ENCODE measurements at places on chromosomes 5 and 9. TPM values are rescaled to one million over a fixed set of nuclear protein-coding genes. Genes with fewer than 3 reads are reported as not detected.

DNA sequence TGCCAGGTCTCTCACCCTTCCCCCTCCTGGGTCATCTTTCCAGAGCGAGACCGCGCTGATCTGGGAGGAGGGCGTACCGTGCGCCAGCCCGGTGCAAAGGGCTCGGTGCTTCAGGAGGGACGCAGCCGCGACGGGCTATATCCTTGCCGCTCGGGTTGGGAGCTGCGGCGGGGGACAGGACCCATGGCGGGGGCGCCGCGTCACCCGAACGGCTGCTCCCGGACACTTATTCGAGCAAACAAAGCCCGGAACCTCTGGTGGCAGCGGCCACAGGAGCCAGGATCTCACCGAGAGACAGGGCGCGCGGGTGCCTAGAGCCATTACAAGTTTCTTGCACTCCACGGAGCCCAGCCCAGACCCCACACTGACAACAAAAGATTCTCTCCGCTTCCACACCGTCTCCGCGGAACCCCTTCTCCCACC lies 1.3 kb downstream of the SEMA6A start:
- no peaks in the 10 kb centered on the region for H3K27me3 ChIP-seq
- no peaks in the 10 kb centered on the region for H3K36me3 ChIP-seq
- H3K4me3 ChIP-seq: peak overlapping the region; percentile 71
- peak; percentile 51 for DNase-seq
- no peaks in the 10 kb centered on the region for H3K4me1 ChIP-seq

- H3K27ac ChIP-seq: no peak overlapping the region
- DNase-seq: no peak
- H3K27me3 ChIP-seq: no peaks in the 10 kb centered on the region
- no peaks in the 10 kb centered on the region for H3K4me1 ChIP-seq
- H3K36me3 ChIP-seq: no peaks in the 10 kb centered on the region
- H3K4me3 ChIP-seq: no peak overlapping the region
Observed at GRCh38 chr9:115596021-115596745, 478.2 kb upstream of the TNC start.

- no peak overlapping the region for H3K4me3 ChIP-seq
- no peak for DNase-seq
- no peak overlapping the region for H3K27ac ChIP-seq
- no peaks in the 10 kb centered on the region for H3K4me1 ChIP-seq
- H3K27me3 ChIP-seq: no peaks in the 10 kb centered on the region
Observed at GRCh38 chr5:82512025-82512424, 233.9 kb upstream of the RPS23 start.

DNA sequence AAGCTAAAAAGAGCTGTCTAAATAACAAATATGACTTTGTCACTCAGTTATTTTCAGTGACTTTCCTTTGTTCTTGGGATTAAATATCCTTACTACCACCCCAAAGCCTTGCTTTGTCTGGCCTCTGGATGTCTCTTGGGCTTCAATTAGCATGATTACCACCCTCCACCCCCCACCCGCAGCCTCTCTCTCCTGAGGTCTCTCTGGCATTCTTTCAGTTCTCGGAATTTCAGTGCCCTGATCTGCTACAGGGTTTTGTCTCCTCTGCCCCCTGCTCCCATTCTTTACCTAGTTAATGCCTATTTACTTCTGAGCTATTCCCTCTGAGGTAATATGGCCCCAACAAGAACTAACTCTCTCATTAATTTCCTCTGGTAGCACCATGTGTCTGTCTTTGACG lies 376.4 kb downstream of the DEPDC1B start:
- no peaks in the 10 kb centered on the region for H3K36me3 ChIP-seq
- no peak overlapping the region for H3K27ac ChIP-seq
- no peaks in the 10 kb centered on the region for H3K27me3 ChIP-seq
- no peak overlapping the region for H3K4me3 ChIP-seq
- DNase-seq: no peak

DNA sequence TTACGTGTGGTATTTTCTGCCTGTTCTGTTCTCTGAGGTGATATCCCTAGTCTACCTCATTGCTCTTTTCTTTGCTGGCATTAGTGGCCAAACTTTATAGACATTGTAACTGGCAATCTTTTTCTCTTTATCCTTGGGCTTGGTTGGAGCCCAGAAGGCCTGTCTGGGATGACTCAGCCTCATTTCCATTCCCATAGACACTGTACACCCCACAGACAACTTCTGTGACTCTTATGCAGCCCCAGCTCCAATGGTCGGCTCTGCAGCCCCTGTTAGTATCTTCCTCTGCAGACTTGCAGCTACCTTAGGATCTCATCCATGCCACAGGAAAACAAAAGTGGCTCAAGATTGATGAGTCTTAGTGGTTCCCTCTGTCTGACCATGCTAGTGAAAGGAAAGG lies 79.8 kb downstream of the CFAP95 start:
- no peaks in the 10 kb centered on the region for H3K36me3 ChIP-seq
- H3K27ac ChIP-seq: no peak overlapping the region
- H3K27me3 ChIP-seq: no peaks in the 10 kb centered on the region
- H3K4me3 ChIP-seq: no peak overlapping the region
- H3K4me1 ChIP-seq: no peaks in the 10 kb centered on the region

GRCh38 chr9:21668516-21668915 lies 133.9 kb upstream of the MTAP start:
- no peaks in the 10 kb centered on the region for H3K4me1 ChIP-seq
- no peak overlapping the region for H3K27ac ChIP-seq
- no peaks in the 10 kb centered on the region for H3K27me3 ChIP-seq
- no peak overlapping the region for H3K4me3 ChIP-seq

GRCh38 chr9:20219437-20219836 lies 402.9 kb downstream of the MLLT3 start:
- no peaks in the 10 kb centered on the region for H3K36me3 ChIP-seq
- no peak overlapping the region for H3K27ac ChIP-seq
- no peak for DNase-seq
- no peaks in the 10 kb centered on the region for H3K27me3 ChIP-seq
- H3K4me1 ChIP-seq: no peaks in the 10 kb centered on the region

The GRM6 gene
- polyA plus RNA-seq: 0.29 TPM

The UNC5A gene
- 1.8 TPM for polyA plus RNA-seq

The SPAG8 gene
- 81.5 TPM for polyA plus RNA-seq
